Activated CD4-positive, CD25-positive, alpha-beta regulatory T cell treated with anti-CD3 and anti-CD28 coated beads, Interleukin-2, amount 50 U/mL, for 16 hours (primary cell): ENCODE measurements at places on chromosomes 2 and 18.
A peak's percentile ranks its signal among the peaks of the same experiment; 100 is the strongest.

DNA sequence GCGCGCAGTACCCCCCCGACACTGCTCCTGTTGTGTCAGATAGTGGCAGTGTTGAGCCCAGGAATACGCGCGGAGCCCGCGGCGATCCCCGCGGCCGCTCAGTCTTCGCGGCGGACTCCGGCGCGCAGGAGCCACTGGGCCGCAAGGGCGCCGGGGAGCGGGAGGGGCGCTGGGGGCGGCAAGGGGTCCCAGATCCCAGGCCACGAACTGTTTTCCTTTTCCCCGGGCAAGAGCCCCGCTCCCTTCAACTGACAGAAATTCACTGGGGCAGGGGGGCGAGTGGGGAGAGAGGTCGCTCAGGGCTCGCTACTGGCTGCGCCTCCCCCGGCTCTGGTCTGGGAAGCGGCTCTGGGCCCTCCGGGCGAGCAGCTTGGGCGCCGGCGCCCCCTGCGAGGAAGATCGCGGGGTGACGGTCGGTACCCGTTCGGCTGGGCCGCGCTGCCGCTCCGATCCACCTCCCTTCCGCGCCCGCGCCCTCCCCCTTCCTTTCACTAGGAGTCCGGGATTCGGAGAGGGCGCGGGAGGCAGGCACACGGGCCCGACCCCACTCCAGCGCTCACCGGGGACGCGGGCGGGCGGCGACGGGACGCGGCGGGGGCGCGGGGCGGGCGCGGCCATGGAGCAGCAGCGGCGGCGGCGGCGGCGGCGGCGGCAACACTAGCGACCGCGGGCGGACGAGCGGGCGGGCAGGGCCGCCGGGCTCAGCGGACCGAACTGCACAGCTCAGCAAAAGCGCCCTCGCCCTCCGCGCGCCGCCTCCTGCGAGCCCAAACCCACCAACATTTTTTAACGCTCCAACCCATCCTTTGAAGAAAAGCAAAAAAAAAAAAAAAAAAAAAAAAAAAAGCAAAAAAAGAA lies 1.4 kb upstream of the SETBP1 start:
- DNase-seq, result peak; percentile 36

DNA sequence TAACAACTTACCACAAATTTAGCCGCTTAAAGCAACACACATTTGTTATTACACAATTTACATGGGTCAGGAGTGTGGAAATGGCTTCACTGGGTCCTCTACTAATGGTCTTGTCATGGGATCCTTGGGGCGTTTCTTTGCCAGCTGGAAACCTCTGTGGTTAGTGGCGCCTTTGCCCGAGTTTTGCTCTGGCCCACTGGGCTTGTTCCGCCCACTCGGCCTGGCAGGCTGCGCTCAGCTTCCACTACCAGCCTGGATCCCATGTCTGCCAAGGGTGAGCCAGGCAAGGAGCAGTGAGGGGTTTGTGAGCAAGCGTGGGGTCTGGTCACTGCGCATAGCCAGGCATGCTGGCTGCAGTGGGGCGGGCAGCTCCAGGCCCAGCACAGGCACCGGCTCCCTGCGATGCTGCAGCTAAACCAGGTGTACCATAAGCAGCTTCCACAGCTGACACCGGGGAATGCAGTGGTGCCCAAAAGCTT lies 16.2 kb upstream of the MBD2 start:
- no peak for DNase-seq

GRCh38 chr2:101364878-101365277 lies 22.4 kb downstream of the CREG2 start:
- no peak for DNase-seq

DNA sequence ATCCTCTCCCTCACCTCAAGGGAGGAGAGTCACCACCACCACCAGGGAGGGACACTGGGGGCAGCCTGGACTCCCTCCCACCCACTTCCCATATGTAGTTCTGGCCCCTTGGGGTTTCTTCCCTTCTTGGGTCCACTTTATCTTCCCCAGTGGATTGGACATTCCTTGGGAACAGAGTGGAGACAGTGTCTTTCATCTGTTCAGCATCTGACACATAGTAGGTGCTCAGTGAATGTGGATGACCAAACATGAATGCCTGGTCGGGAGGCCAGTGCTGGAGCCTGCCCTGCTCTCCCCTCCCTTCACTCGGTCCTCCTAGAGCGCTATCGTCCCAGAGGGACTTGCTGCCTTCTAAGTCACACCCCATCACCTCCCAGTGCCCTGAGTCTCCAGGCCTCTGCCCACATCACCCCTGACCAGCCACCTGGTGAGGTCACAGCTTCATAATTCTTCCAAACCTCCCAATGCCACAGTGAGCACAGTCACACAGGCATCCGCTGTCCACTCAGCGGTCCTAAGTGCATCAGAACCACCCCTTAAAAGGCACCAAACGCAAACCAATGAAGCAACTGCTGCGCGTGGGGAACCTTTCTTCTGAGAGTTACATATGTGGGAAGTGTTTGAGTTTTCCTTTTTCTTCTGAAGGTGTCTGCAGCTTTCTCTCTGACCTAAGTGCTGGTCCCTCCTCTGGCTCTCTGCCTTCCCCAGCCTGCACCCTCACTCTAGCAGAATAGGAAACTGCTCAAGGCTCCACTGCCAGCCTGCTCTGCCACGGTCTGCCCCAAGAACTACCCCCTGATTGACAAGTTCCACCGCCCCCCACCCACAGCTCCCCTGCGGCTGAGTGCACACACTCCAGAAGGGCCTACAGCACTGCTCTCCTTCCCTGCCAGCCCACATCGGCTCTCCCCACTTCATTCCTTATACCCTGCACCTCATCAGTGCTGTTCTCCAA lies 7.2 kb upstream of the SFXN5 start:
- no peak for DNase-seq

DNA sequence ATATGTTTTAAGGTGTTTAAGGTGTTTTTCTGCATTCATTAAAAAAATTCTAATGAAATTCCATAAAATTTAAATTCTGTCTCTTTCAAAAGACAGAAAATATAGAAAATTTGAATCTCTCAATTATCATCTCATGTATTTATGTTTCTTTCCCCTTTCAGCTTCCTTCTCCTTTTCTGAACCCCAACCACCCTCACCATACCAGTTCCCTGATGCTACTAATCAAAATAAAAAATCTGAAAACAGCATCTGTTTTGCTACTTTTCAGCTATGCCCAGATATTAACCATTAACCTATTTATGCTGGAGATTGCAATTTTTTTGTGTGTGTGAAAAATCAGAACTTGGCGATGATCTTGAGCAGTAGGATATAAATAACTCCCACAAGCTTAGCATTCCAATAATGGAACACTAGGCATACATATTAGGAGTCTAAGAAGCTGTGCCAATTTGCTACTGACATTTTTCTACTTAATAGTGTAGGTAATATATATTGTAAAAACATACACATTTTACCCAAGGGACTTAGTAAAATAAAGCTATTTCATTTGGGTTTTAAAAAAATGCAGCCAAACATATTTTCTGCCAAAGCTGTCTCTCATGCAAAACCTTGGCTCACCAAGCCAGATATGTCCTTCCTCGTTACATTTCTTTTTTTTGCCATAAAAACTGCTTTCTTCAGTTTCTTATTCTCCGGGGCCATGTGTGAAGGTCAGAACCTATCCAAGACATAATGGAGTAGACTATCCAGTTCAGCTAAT lies 32.6 kb upstream of the AGPS start:
- no peak for DNase-seq

DNA sequence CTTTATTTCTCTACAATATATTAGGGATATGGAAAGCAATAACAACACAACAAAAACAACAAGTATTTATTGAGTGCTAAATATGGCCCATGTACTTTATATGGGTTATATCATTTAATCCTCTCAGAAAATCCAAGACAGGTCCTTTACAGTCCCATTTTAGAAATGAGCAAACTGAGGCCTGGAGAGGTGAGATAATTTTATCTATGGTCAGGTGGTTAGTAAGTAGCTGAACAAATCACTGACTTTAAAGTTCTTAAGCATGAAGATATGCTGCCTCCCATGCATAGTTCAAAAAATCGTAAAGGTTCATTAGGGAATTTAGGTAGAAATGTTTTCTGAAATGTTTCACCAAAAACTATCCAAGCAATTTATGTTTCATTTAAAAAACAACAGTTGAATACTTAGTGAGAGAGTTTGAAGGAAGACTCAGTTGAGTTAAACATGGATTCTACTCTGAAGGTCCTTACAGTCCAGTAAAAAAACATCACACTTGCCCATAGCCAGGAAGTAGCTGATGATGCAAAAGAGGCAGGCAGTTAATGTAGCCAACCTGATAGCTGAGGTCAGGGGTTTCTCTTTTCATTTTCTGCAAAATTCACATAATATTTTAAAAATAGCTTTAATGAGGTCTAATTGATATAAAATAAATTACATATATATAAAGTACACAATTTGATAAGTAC lies 7.6 kb upstream of the NFE2L2 start:
- no peak for DNase-seq

DNA sequence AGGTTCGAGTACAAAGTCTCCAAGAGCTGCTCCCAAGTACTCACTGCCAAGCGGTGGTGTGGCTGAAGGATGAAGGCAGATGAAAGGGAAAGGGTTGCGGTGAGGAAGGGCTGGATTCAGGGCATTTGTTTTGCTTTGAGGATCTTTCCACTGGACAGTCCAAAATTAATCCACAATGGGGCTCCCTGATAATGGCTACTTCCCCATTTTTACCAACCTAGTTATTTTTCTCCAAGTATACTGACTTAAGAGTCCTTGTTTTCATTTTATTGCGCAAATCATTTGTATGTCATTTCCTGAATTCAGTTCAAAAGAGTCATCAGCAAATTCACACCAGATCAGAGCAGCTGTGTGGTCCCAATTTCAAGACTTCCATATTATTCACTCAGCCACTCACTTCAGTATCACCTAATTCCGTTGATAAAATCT lies 464 bp upstream of the SESTD1 start:
- no peak for DNase-seq

DNA sequence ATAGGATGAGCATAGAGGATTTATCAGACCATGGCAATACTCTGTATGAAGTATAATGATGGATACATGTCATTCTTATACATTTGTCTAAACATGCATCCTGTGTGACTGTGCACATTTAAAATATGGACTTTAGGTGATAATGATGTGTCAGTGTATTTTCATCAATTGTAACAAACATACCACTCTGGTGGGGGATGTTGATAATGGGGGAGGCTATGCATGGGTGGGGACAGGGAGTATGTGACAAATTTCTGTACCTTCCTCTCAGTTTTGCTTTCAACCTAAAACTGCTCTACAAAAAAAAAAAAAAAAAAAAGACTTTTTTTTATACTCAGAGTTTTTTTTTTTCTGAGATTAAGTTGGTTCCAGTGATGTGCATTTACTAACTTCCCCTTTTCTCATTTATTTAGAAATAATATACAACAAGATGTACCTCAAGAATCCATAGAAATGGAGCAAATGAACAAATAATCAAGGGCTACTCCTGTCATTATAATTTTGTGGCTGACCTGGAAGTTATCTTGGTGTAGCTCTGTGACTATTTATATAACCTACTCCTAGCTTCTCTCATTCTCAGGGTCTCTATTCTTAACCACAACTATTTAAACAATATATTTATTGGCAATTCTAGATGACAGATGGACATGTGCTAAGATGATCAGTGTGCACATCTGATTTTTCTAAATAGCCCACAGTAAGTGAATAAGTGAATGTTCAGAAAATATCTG lies 108.9 kb upstream of the ITGA4 start:
- no peak for DNase-seq

- no peak for DNase-seq
Measured at GRCh38 chr2:52414561-52415295, 1352.9 kb upstream of the CHAC2 start.

GRCh38 chr2:101273056-101273455 lies 20.4 kb downstream of the CNOT11 start:
- no peak for DNase-seq

DNA sequence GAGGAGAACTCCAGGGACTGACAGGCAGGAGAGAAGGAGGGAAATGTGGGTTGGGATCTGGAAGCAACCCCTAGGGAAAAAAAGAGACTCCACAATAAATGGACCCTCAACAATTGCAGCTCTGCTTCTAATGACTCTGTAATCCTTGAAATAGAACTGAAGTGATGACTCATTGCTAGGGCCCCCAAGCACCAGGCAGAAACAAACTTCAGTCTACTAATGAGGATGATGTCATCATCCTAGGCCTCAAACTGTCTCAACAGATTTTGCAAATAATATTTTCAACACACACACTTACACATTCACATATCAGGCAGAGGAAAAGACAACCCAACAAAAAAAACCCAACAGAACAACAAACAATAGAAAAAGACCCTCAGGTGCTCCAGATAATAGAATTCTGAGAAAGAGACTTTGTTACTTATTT lies 143.3 kb downstream of the HDAC4 start:
- no peak for DNase-seq

- DNase-seq, result no peak
Measured at GRCh38 chr2:42048299-42049220, 739 bp downstream of the PKDCC start.

DNA sequence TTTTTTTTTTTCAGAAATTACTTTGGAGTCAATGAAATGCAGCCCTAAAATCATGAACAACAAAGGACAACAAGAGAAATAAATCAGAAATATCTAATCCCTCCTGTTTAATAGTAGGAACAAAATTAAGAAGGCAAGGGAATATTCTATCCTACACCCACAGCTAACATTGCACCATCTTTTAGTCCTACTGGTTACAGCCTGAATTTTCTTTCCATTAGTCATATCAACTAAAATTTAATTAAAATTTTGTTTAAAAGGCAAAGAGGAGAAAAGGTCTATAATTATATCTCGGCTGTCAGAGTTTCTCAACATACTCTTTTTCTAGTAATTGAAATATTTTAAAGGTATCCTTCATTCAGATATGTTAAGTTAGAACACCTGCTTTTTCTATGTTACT lies 61.9 kb downstream of the DTNA start:
- DNase-seq, result no peak
